Activated T-cell treated with anti-CD3 and anti-CD28 coated beads for 48 hours (primary cell): ENCODE measurements at places on chromosomes 13 and 19.

- no peak for DNase-seq
Measured at GRCh38 chr13:71785361-71785760, 81.6 kb downstream of the DACH1 start.

GRCh38 chr13:112757759-112758086 lies 67.9 kb downstream of the ATP11A start:
- DNase-seq = no peak

DNA sequence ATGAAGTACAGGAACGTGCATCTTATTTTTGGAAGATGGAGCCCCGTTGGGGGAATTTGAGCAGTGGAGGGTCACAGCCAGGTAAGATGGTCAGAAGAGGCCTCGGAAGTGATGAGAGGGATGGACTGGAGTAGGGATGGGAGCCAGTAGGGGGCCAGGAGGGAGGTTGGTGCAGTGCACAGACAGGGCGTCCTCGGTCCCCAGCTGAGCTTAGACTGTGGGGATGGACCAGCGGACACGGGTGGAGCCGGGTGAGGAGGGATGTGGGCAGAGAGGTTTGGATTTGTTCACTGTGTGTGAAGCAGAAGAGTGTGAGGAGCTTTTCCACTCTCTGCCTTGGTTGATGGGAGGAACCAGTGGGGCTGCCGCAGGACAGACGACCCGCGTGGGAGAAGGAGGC lies 10.6 kb downstream of the RPS9 start:
- DNase-seq = no peak

DNA sequence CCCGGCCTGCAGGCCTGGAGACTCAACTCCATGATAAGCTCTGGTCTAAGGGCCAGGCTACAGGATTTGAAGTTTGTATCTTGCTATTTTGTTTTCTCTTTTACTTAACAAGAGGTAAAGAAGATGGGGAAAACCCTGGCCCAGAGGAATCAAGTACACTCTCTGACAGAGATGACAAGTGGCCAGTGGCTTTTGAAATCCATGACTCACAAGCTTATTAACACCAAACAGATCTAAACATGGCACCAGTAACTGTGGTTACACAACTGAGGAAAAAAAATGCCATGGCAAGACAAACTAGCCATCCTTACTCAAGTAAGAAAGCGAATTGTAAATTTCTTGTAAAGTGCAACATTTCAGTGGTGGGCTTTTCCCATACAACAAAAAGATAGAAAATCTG lies 72.6 kb upstream of the SERTM1 start:
- DNase-seq = no peak

GRCh38 chr19:44927746-44928145 lies 13.3 kb downstream of the APOC1 start:
- no peak for DNase-seq

DNA sequence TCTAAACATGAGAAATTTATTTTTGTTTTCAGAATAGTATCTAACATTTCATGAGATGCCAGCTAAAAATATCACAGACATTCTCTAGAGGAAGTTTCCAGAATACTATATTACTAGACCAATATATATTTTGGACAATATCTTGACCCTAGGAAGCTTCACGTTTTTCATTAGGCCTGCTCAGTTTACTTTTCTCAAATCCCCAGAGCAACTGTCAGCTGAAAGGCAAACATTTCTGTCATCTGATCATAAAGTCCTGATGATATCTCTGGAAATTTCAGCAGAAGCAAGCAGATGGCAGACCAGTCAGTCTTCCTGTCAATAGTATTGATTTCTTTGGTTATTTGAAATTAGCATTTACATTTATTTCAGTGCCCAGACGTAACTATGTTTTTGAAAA lies 4.0 kb downstream of the POSTN start:
- no peak for DNase-seq

DNA sequence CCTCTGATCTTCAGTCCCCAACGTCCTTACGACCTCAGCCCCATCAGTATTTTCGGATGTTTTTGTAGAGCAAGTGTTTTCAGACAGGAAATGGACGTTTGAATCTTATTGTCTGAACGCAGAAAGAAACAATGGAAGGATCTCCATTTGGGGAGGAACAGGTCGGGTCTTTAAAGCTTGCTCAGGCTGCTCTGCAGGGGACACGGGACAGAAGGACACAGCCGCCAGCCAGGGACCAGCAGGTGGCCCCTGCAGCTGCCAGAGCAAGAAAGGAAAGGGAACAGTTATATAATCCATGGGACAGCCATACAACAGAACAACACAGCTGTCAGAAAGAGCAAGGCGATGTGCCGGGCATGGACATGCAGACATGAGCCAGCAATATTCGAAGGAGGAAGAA lies 18.5 kb upstream of the IGLON5 start:
- DNase-seq = no peak

DNA sequence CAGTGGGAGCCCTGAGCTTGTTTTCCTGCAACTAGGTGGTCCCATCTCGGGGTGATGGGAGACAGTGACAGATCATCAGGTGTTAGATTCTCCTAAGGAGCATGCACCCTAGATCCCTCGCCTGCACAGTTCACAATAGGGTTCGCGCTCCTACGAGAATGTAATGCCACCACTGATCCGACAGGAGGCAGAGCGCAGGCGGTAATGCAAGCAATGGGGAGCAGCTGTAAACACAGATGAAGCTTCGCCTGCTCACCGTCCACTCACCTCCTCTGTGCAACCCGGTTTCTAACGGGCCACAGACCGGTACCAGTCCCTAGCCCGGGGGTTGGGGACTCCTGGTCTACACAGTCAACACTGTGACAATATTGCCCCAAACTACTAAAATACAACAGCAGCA lies 38.8 kb downstream of the CARD8 start:
- DNase-seq = no peak

DNA sequence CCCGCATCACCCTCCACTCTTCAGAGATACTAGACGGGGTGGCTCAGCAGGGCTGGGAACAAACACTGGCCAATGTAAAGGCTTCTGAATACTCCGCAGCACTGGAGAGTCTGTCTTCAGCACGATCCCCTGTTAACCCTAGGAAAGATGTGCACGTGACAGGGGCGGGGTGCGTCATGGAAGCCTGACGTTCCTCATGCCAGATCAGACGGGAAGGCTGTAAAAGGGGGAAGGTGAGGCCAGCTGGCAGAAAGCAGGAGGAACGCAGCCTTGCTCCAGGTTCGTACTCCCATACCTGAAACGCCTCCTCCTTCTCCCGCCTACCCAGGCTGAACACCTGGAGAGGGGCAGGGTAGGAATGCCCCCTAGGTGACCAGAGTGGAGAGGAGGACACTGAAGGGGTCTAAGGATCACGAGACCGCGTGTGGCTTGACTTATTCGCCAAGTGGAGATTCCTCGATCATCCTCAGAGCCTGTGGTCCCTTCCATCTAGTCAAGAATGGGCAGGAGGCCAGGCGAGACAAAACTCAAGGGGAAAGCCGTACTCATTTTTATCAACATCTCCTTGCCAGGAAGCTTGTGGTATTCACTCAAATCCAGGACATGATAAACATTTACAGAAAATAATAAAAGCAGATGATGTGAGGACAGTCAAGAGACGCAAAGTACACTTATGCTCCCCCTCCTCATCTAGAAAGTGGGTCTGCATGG lies 18.2 kb upstream of the FFAR2 start:
- no peak for DNase-seq

GRCh38 chr13:78402708-78403400 lies 200.5 kb downstream of the POU4F1 start:
- no peak for DNase-seq

DNA sequence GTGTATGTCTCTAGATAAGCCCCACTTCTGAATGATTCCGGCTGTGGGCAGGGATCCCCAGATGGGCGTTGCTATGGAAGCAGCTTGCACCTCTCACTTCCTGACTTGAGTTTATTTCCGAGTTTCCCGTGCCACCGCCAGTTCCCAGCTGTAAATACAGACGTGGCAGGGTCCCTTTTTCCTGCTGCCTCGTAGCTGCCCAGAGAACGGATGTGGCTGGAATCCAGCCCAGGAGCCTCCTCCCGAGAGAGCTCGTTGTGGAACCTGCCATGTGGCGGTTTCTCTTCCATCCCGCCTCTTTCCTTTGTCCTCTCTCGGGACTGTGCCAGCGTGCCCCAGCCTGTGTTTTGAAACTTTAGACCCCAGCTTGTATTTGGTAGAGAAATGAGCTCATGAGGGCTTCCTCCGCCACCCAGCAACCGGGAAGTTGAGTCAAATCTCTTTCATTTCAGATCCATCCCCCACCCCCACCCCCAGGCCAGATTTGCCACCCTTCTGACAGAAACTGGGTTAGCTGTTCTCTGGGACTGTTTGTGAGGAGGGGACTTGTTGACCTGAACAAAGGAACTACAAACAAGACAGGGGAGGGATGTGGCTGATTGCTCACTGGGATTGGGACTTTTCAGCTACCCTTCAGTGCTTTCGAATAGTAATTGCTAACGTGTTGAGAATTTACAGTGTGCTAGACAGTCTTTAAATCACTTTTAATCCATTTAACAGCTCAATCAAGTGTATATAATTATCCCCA lies 96.6 kb downstream of the SIPA1L3 start:
- peak; percentile 18 for DNase-seq

DNA sequence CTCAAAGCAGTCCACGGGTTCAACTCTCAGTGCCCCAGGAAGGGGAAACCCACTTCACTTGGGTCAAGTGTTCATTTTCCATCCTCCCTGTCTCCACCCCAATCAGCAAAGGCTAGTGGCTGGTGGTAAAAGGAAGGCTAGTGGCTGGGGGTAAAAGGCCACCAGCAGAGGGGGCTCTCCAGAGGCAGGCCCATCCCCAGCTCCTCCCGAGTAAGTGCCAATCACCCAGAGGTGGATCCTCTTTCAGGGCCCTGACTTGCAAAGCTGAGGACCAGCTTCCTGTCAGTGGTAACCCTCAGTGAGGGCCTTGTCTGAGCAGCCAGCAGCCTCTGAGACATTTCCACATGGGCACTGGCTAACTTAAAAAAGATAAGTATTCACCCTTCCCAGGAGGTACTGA lies 22.0 kb upstream of the TPT1 start:
- DNase-seq = no peak
